ENCODE measurements at places on chromosomes 11 and 22.

DNA sequence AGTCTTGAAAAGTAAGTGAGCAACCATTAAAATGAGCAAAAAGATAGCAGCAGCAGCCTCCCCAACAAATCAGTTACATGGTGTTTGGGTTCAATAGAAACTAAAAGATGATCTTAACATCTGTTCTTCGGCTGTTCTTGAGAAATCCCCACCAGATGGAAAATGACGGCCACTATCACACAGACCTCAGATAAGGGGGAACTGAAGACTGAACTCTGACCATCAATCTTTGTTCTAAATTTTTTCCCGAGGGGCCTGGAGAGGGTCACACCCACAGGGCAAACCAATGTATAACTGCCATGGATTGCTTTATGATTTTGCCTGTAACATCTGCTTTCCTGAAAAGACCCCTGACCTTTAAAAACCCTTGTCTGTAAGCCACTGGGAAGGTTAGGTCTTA, 624.8 kb upstream of the KIRREL3 start:
- no peak for DNase-seq

DNA sequence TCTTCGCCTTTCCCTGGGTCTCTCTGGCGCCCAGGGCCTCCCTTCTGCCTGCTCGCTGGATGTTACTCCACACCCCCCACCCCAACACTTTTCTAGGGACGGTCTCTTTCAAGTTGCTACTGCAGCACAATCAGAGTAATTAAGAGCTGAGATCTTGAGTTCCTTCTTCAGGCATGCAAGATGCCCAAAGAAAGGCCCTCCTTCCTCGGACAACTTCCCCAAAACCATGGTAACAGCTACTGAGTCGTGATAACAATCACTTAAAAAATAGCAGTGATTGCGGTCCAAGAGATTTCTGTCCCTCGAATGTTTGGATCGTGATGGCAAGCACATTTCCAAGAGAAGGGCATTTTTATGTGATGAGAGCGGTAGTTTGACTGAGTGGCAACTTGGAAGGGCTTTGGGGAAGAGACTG, 638 bp upstream of the TENM4 start:
- DNase-seq, result no peak

DNA sequence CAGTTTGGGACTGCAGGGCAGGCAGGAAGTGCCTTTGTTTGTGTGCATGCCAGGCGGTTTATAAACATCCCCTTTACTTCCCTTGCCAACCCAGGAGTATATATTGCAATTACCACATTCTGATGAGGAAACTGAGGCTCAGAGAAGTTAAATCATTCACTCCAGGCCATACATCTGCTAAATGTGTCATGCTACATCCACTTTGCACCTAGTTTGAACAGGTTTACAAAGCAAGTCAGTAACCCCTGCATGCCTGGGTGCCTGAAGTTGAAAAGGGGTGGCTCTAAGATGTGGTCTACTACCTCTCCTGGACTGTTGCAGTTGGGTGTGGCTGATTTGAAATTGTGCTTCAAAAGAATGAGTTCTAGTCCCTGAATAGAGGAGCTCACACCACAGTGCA, 23.6 kb downstream of the FLI1 start:
- DNase-seq, result no peak

DNA sequence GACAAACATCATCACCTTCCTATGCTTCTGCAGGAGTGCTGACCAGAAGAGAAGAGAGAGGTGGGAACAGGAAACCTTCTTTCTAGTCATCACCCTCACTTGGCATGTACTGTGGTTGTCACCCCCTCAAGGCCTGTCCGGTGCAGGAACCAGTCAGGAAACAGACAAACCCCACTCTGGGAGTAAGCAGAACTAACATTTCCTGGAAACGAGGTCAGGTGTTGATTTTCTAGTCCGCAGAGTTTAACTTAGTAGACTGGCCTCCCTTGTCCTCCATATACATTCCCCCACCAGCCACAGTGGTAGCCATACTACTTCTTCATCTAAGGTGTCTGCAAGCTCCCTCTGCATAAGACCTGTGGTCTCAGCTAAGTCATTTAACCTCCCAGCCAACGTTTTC, 80.7 kb upstream of the NCAM1 start:
- DNase-seq, result no peak

DNA sequence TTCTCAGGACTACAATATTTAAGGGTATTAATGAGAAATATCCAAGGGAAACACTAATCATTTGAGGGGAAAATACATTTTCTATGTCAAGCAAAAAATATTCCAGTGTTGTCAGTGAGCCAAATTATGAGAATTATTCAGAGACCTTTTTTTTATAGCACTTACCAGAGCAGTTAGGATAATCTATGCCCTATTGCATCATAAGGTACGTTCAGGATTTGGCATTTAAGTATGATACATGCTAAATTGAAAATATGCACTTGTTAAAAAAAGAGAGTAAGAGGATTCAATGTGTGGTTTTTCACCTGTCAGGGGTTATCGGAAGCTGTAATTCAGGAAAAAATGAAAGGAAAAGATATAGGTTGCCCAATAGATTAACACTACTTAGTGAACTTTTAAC, 17.2 kb upstream of the MPPED2 start:
- DNase-seq, result no peak

DNA sequence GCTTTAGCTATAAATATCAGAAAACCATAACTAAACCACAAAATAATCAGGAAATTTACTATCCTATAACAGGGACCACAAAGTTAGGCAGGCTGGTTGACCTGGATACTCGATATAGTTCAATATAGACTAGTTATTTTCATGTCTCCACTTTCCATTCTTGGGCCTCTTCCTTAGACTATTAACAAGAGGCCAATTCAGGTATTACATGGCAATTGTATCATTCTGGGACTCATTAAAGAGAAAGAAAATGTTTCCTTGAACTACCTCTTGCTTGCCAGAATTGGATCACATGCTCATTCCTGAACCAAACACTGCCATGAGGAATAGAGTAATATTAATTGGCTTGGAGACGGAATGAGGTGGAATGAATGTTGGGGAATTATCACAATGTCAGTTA, 76.0 kb downstream of the EIF3M start:
- no peak for DNase-seq

DNA sequence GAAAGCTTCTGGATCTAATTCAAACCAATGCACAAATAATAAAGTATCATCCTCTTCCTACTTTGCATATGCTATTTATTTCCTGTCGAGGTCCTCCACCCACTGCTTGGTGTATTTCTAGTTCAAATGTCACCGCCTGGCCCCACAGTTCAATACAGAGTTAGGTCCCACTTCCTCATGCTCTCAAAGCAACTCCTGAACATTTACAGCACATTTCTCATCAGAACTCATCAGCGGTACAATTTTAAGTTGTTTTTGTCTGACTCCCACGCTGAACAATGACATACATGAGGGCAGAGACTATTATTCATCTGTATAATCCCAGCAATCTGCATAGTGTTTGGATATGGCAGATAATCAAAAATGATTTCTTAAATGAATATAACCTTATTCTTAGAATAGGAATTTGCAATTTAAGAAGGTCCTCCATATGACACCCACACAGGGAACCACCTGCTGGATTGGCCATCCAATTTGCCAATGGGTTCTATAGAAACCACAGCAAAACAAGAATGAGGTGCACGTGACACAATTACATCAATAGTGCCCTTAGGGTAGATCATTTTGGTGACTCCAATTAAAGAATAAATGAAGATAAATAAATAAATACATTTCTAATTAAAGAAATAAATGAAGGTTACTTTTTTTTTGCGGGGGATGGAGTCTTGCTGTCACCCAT, 54.2 kb downstream of the SLC25A17 start:
- no peak for DNase-seq

GRCh38 chr11:34324466-34324865, 33.3 kb downstream of the ABTB2 start:
- no peak for DNase-seq

GRCh38 chr22:31646186-31647019, 15.6 kb downstream of the PISD start:
- DNase-seq, result no peak
